ENCODE measurements at places on chromosomes 1 and 21. TPM values are rescaled to one million over a fixed set of nuclear protein-coding genes. Genes with fewer than 3 reads are reported as not detected.

DNA sequence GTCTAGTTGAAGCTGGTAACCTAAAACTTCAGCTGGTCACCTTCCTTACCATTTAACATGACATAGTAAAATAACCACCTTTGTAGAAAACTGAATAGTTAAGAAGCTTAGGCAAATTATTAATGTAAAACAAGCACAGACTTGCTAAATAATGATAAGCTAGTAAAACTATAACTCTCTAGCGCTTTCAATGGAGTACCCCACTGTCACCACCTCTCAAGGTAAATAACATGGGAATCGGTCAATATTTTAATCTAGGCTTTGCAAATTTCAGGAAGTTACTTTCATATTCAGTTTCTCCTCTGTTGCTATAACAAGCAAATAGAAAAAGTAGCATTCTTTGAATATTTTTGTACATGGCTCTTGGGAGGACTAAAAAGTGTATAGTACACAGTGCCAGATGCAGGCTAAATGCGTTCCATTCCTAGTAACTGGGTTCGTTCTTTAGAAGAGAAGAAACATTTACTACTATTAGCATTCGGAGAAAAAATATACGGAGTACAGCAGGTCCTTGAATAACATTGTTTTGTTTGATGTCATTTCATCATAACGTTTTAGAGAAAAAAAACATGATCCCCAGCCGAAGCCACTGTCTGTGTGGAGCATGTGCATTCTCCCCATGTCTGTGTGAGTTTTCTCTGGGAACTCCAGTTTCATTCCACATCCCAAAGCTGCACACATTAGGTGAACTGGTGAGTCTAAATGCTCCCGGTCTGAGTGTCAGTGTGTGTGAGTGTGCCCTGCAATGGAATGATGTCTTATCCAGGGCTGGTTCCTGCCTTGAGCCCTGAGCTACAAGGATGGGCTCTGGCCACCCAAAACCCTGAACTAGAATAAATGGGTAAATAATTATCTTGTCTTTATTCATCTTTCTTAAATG is 52.5 kb downstream of the EPRS1 start:
- H3K4me1 ChIP-seq, result no peaks in the 10 kb centered on the region
- H3K4me3 ChIP-seq, result no peak overlapping the region
- H3K36me3 ChIP-seq, result no peaks in the 10 kb centered on the region
- H3K27ac ChIP-seq, result no peak overlapping the region

- DNase-seq, result no peak
- peaks cover 66% of the 10 kb centered on the region for H3K4me1 ChIP-seq
- H3K27me3 ChIP-seq, result no peaks in the 10 kb centered on the region
- no peak overlapping the region for H3K4me3 ChIP-seq
- no peak overlapping the region for H3K27ac ChIP-seq
- peaks cover 27% of the 10 kb centered on the region for H3K36me3 ChIP-seq
Observed at GRCh38 chr1:202155478-202156021, 4.9 kb downstream of the PTPN7 start.

Gene EXO1
- total RNA-seq, result 42.1 TPM

- H3K27me3 ChIP-seq, result no peaks in the 10 kb centered on the region
- peaks cover 21% of the 10 kb centered on the region for H3K4me1 ChIP-seq
- no peak overlapping the region for H3K27ac ChIP-seq
- H3K4me3 ChIP-seq, result no peak overlapping the region
- H3K36me3 ChIP-seq, result no peaks in the 10 kb centered on the region
Observed at GRCh38 chr21:26153758-26154157, 16.8 kb downstream of the APP start.

DNA sequence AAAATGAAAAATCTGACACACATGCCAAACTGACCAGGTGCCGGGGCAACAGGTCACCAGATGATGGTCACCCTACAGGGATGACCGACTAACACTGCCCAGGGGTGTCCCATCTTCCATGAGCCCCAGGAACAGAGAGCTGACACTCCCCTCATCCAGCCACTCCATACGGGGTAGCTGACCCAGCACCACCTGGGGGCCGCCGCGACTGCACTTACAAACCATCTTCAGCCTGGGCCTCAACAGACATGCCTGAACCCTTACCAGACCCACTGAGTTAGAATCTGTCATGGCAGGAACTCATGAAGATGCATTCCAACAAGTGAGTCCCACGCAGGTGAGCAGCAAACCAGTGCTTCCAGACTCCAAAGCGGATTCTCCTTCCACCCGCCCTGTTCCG is 31.6 kb upstream of the AJAP1 start:
- no peak overlapping the region for H3K27ac ChIP-seq
- no peak for DNase-seq
- H3K4me1 ChIP-seq, result no peaks in the 10 kb centered on the region
- no peak overlapping the region for H3K4me3 ChIP-seq

Gene TMEM63A
- 49.7 TPM for total RNA-seq

DNA sequence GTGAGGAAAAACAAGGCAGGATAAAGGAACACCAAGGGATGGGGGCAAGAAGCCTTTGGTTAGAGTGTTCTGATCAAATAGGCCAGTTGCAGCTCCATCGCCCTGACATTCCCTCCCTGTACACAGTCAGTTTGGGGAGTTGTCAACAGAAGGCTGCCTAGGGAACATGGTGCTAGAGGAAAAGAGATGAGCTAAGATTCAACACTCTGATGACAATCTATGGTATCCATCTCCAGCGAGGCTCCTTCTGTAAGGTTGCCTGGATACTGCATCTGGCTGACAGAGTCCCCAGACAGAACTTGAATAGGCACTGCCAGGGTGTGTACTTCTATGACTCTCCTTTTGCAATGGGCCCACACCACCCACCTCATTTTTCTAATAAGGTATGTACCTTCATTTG is 11.2 kb upstream of the SLAMF9 start:
- no peak overlapping the region for H3K4me3 ChIP-seq
- no peaks in the 10 kb centered on the region for H3K36me3 ChIP-seq
- H3K27ac ChIP-seq, result no peak overlapping the region

Gene ROR1
- not detected for total RNA-seq

- no peak overlapping the region for H3K4me3 ChIP-seq
- no peak overlapping the region for H3K27ac ChIP-seq
- H3K36me3 ChIP-seq, result no peaks in the 10 kb centered on the region
- DNase-seq, result no peak
- no peaks in the 10 kb centered on the region for H3K27me3 ChIP-seq
- H3K4me1 ChIP-seq, result no peaks in the 10 kb centered on the region
Observed at GRCh38 chr1:15066191-15066590, 87.4 kb upstream of the TMEM51 start.

- H3K4me3 ChIP-seq, result no peak overlapping the region
- H3K4me1 ChIP-seq, result peaks cover 10% of the 10 kb centered on the region
- H3K27ac ChIP-seq, result no peak overlapping the region
- DNase-seq, result peak; percentile 73
Observed at GRCh38 chr21:31604591-31605190, 54.8 kb upstream of the SOD1 start.

GRCh38 chr1:245754463-245754961 is 599.7 kb downstream of the KIF26B start:
- H3K4me1 ChIP-seq, result no peaks in the 10 kb centered on the region
- H3K27ac ChIP-seq, result no peak overlapping the region
- peaks cover 3% of the 10 kb centered on the region for H3K36me3 ChIP-seq
- no peak for DNase-seq
- no peaks in the 10 kb centered on the region for H3K27me3 ChIP-seq

GRCh38 chr1:208600456-208601190 is 356.4 kb upstream of the PLXNA2 start:
- DNase-seq, result no peak
- H3K27ac ChIP-seq, result no peak overlapping the region
- no peak overlapping the region for H3K4me3 ChIP-seq
- H3K36me3 ChIP-seq, result no peaks in the 10 kb centered on the region
- peaks cover 32% of the 10 kb centered on the region for H3K27me3 ChIP-seq

Gene RAD54L
- 33.1 TPM for total RNA-seq

- no peaks in the 10 kb centered on the region for H3K4me1 ChIP-seq
- no peak overlapping the region for H3K27ac ChIP-seq
- no peak for DNase-seq
- H3K36me3 ChIP-seq, result no peaks in the 10 kb centered on the region
- peaks cover 47% of the 10 kb centered on the region for H3K27me3 ChIP-seq
- no peak overlapping the region for H3K4me3 ChIP-seq
Observed at GRCh38 chr1:182700351-182700709, 15.9 kb upstream of the RGS8 start.

Gene AGT
- not detected for total RNA-seq

DNA sequence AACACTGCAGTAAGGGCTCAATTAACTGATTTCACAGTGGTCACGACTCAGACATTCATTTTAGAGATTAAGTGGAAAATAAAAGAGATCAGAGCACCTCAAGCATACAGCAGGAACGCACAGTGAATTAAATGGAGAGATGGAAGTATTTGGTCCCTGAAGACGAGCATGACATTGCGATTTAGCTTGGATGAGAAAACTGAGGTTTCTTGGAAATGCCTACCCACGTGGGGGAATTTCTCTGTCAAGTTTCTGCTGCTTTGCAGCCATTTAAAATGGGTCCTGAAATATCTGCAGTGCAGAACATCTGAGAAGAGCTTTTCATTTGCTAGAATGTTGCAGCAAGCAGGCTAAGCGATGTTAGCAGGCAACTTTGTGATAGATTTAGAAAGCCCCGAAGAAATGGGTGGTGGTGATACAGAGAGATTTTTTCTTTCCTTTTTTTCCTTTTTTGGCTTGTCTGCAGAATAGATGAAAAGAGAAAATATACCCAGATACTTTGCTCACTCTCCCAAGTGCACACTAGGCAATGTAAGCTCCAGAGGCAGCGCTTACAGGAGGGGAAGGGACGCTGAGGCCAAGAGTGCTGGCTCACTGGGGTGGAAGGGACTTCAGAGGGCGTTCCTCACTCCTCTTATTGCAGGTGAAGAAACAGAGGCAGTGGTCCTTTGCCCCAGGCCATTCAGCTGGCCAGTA is 258.0 kb downstream of the KCNJ6 start:
- no peak overlapping the region for H3K27ac ChIP-seq
- peaks cover 5% of the 10 kb centered on the region for H3K4me1 ChIP-seq
- no peaks in the 10 kb centered on the region for H3K36me3 ChIP-seq
- no peak overlapping the region for H3K4me3 ChIP-seq
- H3K27me3 ChIP-seq, result peaks cover 11% of the 10 kb centered on the region

- H3K4me3 ChIP-seq, result no peak overlapping the region
- no peaks in the 10 kb centered on the region for H3K4me1 ChIP-seq
- H3K27me3 ChIP-seq, result no peaks in the 10 kb centered on the region
- no peak for DNase-seq
- H3K36me3 ChIP-seq, result no peaks in the 10 kb centered on the region
Observed at GRCh38 chr1:204801211-204801610, 69.5 kb upstream of the NFASC start.

GRCh38 chr1:169928438-169929209 is 34.9 kb upstream of the SCYL3 start:
- no peaks in the 10 kb centered on the region for H3K27me3 ChIP-seq
- no peaks in the 10 kb centered on the region for H3K4me1 ChIP-seq
- no peak overlapping the region for H3K27ac ChIP-seq
- no peaks in the 10 kb centered on the region for H3K36me3 ChIP-seq
- DNase-seq, result no peak

DNA sequence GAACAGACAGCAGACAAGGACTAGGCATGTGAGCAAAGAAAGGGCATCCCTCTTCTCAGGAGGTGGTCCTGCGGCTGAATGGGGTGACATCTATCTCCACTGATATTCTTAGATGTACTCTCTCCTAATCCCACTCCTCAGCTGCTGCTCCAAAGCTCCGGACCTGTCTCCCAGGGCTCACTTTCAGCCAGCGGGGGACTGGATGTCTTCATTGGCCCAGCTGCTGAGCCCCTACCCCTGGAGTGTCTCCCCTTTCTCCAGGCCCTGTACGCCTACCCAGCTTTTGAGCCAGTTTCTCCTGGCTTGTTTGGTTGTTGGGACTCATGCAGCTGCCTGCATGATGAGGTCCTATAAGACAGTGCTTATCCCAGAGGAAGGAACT is 28.8 kb upstream of the CSF1 start:
- no peak overlapping the region for H3K27ac ChIP-seq
- H3K36me3 ChIP-seq, result no peaks in the 10 kb centered on the region

Gene IGSF5
- total RNA-seq, result not detected

GRCh38 chr1:58941471-58942289 is 157.8 kb upstream of the JUN start:
- peaks cover 1% of the 10 kb centered on the region for H3K36me3 ChIP-seq
- H3K4me1 ChIP-seq, result peaks cover 63% of the 10 kb centered on the region
- no peaks in the 10 kb centered on the region for H3K27me3 ChIP-seq
- peak overlapping the region; percentile 26 for H3K4me3 ChIP-seq
- DNase-seq, result no peak
- peak overlapping the region; percentile 79 for H3K27ac ChIP-seq

DNA sequence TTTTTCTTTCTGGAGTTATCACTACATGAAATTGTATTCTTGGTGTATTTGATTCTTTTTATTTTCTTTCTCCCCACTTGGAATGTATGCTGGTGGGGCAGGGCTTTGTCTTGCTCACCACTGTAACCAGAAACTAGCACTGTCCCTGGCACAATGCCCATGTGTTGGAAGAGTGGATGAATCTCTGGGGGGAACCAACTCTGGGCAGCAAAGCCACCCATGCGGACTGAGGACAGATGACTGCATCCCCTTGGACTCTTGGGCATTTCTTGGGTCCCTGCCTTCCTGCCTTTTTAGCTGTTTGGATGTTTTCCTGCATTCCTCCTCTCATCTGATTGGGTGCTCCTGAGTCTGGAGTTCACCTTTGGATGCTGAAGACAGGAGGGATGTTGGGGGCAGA is 6.1 kb downstream of the CYP4B1 start:
- no peaks in the 10 kb centered on the region for H3K36me3 ChIP-seq
- H3K27me3 ChIP-seq, result no peaks in the 10 kb centered on the region
- no peak for DNase-seq
- no peak overlapping the region for H3K4me3 ChIP-seq

DNA sequence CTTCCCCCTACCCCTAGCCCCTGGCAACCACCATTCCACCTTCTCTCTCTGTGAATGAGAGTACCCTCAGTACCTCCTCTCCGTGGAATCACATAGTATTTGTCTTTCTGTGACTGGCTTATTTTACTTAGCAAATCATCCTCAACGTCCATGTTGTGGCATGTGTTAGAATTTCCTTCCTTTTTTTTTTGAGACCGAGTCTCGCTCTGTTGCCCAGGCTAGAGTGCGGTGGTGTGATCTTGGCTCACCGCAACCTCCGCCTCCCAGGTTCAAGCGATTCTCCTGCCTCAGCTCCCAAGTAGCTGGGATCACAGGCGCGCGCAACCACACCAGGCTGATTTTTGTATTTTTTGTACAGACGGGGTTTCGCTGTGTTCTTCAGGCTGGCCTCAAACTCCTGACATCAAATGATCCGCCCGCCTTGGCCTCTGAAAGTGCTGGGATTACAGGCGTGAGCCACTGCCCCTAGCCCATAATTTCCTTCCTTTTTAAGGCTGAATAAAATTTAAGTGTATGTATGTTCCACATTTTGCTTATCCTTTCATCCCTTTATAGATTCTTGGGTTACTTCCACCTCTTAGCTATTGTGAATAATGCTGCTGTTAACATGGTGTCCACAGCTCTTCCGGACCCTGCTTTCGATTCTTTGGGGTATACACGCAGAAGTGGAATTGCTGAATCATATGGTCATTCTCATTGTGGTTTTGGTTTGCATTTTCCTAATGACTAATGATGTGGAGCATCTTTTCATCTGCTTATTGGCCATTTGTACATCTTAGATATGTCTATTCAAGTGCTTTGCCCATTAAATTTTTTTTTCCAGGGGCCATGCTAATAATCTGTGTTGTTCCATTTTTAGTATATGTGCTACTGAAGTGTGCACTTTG is 32.3 kb downstream of the ERRFI1 start:
- peaks cover 11% of the 10 kb centered on the region for H3K36me3 ChIP-seq
- H3K27me3 ChIP-seq, result no peaks in the 10 kb centered on the region
- no peak overlapping the region for H3K4me3 ChIP-seq
- DNase-seq, result no peak

Gene VSIG8
- not detected for total RNA-seq

Gene DIP2A
- 50.1 TPM for total RNA-seq
